Smooth muscle cell of the pulmonary artery (primary cell): ENCODE measurements at places on chromosomes 2 and 18. TPM values are rescaled to one million over a fixed set of nuclear protein-coding genes. Genes with fewer than 3 reads are reported as not detected.

Gene SLC9A4
- 0.03 TPM in 1 of 2 replicates, not detected in the other for total RNA-seq

Gene GPR35
- total RNA-seq: 0.85 and 2.0 TPM in 2 replicates

Gene GAD1
- 0.07 TPM in 1 of 2 replicates, not detected in the other for total RNA-seq

Gene POMC
- total RNA-seq: 1.2 and 2.0 TPM in 2 replicates
